ENCODE measurements at places on chromosomes 7 and 10.

GRCh38 chr7:82715344-82715743 is 271.8 kb upstream of the CACNA2D1 start:
- DNase-seq = no peak

- DNase-seq = peak; percentile 18
These were observed 220.5 kb downstream of the CDK14 start for GRCh38 chr7:90816511-90817142.

- no peak for DNase-seq
These were observed 246.1 kb downstream of the AUTS2 start for GRCh38 chr7:69844264-69844868.

DNA sequence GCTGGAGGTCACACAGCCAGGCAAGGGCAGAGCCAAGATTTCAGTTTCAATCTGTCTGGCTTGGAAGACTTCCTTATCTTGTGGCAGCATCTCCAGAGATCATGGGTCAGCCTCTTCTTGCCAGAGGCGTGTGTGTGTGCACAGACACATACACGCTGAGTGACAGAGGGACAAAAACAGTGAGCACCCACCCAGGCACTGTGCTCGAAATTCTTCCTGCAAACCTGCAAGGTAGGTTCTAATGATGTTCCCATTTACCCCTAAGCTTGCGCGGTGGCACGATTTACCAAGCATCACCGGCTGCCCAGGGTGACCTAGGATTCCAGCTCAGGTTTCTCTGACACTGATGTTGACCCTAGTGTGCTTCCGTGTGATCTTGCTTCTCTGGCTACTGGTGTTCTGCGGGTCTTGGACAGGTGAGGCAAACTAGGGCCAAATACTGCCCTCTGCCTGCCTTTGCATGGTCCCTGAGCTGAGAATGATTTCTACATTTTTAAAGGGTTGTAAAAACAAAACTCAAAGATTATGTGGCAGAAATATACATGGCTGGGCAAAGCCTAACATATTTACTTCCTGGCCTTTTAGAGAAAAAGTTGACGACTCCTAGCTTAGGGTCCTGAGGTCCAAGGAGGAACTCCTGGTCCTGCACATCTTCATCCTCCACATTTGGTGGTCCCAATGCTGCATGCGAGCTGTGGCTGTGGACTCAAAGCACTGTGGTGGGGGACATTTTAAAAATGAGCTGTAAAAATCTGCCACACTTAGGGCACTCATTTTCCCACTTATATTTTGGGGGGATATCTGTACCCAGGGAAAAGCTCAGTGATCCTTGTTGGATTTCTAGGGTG is 268.5 kb downstream of the RPS24 start:
- DNase-seq = no peak

- no peak for DNase-seq
These were observed 127.5 kb downstream of the SGMS1 start for GRCh38 chr10:50496228-50496627.

DNA sequence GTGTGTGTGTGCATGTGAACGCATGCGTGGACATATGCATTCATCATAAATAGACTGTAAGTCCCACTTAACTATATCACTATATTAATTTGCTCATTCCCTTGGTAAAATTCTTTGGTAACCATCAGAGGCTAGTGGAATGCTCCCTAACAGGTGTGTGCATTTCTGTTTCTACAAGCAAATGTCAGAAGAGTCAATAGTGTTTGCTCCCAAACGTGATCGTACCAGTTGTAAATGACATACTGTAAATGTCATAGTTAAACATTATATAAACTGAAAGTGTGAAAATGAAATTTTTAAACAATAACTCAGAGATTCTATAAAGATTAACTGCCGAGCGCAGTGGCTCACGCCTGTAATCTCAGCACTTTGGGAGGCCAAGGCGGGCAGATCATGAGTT is 94.6 kb downstream of the ANLN start:
- no peak for DNase-seq

DNA sequence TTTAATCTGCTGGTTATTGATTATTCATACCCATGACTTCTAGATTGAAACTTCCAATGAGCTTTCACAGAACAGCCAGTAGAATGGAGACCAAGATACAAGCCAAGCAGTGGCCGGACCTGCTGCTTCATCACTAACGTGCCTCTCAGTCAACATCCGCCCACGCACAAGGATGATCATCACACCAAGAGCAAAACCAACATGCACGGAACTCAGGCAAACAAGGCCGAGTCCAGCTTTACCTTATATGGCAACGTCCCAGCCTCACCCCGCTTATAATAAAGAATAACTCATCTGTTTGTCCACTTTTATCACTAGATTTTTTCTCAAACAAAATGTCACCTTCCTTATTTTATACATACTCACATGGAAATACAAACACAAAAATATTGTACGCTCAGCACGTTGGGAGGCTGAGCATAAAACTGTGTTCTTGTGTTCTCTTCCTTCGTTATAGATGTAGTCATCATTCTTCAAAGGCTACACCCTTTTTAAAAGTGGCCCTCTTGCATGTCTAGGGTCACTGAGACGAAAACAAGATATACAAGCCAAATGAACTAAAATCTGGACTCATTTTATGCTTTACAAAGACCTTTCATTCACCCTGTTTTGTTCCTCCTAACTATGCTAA is 122.7 kb downstream of the SFMBT2 start:
- no peak for DNase-seq

- DNase-seq = no peak
These were observed 319.5 kb downstream of the DNAJB6 start for GRCh38 chr7:157656195-157656769.

- no peak for DNase-seq
These were observed 210.2 kb downstream of the TAX1BP1 start for GRCh38 chr7:27950123-27950522.

DNA sequence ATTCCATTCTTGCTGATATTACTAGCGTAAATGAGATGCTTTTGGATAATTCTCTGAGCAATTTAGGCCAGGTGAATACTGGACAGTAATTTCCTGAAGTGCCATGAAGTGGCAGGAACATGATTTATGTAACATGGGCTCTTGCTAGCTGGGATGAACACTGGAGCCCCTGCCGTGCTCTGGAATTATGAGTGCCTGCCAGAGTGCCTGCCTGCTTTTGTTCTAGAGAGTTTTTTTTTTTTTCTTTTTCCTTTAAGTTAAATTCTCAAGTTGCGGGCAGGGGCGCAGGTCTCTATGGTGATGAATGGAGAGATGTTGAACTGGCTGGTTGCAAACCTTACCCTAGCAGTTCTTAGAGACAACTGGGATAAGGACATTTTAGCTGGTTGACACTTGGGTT is 165.9 kb downstream of the AUTS2 start:
- no peak for DNase-seq

GRCh38 chr7:82443547-82444219 is at the start of gene CACNA2D1:
CACNA2D1 (minus strand) TSS chr7:82443777.
- DNase-seq = peak; percentile 76

DNA sequence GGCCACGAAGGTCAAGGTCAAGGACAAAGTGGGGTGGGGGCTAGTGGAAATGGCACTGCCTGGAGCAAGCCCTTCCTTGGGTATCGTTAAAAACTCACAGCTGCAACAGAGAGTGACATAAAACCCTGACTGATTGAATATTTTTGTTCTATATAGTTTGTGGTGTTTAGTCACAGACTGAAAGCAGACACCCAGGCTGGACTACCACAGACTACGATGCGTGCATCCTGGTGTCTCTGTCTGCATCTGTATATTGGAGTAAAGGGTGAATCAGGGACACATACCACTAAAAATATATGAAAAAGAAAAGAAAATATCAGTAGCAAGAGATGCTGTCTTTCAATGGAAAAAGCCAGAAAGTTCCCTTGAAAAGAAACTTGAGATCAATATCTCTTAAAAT is 101.4 kb downstream of the KLF6 start:
- no peak for DNase-seq

DNA sequence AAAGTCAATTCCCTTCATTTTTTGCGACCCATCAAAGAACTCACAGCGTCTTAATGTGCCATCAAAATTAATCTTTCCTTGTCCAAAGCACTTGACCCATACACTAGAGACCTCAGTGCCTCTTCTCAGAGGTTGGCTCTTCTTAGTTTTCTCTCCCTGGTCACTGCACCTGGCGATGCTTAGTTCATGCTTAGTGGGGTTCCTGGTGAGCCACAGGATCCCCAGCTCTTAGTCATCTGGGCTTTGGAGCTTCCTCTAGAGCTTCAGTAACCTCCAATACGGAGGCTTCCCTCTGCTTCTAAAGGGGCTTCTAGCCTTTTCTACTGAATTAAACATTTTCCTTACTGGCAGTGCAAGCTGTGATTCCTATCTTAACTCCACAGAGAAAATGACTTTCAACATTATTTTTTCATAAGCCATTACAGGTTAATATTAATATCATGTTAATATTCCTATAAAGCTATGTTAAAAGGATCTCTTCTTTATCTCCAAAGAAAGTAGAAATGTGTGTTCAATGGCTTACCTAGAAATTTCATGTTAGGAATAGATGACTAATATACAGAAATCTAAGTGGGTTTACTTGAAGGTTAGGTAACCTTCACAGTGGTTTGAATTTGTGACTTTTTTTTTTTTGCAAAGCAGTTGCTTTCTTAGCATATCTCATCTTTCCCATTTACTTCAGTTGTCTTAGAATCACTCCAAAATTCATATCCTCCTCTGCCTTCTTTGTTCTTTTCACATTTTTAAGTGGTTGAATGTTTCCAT is 295.2 kb downstream of the CAMK1D start:
- no peak for DNase-seq

GRCh38 chr7:2941216-2941859 is 97.2 kb upstream of the GNA12 start:
- no peak for DNase-seq

- DNase-seq = peak; percentile 31
These were observed 352.0 kb downstream of the PCLO start for GRCh38 chr7:82810558-82811259.

- DNase-seq = no peak
These were observed 31.2 kb downstream of the TBXAS1 start for GRCh38 chr7:139860090-139860775.

DNA sequence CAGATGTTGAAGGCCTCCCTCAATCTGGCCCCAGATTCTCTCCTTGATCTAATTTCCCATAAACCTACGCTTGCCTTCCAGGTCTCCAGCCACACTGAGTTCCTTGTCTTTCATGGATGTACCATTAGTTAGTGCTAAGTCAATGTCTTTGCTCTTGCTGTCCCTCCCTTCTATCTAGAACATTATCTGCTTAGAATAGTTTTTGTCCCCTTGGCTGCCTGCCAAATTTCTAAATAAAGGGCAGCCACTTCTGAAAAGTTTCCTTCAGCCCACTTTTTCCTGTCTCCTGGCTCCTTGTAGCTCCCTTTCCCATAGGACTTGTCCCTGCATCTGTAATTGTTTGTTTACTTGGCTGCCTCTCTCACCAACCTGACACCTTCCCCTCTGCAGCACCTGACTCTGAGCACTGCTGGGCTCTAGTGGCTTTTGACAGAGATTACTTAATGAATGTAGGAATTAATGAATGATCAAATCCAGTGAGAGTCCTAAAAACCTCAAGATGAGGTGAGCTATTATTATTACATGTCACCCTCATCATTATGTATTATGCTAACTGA is 58.3 kb downstream of the CXCL12 start:
- no peak for DNase-seq

DNA sequence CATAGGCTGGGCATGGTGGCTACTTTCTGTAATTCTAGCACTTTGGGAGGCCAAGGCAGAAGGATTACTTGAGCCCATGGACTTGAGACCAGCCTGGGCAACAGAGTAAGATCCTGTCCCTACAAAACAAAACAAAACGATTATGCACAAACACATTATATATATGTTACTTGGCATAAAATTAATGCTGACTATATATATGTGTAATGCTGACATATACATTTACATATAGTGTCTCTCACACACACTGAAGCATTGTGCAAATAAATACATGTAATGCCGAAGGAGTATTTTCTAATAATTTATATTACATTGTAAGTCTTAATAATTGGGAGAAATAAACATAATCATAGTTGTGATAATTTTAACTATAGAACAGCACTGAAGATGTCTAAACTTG is 621.8 kb upstream of the ZNF722 start:
- no peak for DNase-seq

DNA sequence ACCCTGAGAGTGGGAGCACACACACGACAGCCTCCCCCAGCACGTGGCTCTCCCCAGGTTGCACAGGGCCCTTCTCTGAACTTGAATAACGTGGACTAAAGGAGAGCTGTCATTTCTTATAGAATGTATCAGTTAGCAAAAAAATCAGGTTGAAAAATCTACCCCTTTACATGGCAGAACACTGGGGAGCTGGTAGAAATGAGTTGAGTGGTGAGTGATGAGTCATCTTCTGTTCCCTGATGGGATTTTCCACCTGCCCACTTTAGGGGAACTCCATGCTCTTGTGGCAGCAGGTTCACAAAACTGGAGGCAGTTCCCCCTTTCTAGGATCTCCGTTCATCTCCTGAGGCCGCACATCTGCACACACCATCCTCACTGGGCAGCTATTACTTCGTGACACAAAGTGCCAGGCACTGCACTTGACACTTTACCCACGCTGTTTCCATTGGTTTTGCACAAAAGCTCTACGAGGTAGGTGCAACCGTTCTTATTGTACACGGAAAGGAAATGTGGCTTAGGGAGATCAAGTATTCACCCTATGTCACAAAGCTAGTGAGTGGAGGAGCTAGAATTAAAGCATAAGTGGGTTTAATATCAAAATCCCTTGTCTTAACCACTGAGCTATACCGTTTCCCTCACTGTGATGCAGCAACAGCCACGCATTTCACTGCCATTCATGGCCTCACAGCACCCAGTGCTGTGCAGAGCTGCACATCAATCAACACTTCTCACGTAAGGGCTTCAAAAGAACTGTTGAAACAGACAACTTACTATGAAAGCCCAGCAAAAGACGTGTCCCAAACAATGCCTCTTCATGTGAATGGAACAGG is 80.2 kb downstream of the RNF216 start:
- DNase-seq = no peak

GRCh38 chr7:108515013-108515412 is 10.9 kb downstream of the PNPLA8 start:
- no peak for DNase-seq

DNA sequence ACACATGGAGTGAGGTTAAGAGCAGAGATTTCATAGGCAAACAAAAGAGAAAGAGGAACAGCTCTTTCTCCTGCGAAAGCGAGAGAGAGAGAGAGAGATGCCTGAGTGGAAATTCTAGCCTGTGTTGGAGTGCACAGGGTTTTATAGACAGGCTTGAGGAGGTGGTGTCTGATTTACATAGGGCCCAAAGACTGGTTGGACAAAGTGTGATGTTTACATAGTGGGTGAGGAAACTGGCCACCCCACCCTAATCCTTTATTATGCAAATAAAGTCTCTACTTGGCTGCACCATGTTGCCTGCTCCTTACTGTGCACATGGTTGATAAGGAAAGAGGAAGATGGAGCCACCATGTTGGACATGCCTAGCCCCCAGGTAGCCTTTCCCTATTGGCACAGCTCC is 967.8 kb upstream of the SORCS1 start:
- no peak for DNase-seq

- DNase-seq = no peak
These were observed at the start of gene CPA4 for GRCh38 chr7:130292682-130293257. CPA4 (plus strand) TSS chr7:130293161; CDS start chr7:130293181, 20 bp downstream.
